ENCODE measurements at places on chromosomes 13 and 19.

DNA sequence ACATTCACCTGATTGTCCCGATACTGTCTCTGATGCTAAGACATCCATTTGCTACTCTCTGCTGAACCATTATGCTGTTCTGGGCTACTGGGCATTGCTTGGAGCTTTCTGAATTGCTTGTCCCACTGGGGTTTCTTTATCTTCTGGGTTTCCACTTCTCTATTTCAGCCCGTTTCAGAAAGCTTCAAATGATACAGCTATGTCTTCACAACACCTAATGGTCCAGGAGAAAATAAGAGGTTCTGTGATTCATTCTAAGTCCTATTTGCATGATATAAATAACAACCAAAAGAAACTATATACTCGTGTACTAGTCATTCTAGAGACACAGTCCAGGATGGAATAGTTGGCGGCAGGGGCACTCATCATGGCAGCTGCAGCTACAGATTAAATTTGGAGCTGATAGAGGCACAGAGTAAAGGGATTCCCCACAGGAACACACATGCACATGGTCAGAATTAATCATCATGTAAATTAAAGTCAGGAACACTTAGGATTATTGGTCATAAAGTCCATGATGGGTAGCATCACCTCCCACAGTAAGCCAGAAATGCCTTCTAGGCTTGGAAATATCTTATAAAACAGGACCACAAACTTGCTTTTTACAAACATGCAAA, 33.3 kb upstream of the SCEL start:
- DNase-seq: no peak

DNA sequence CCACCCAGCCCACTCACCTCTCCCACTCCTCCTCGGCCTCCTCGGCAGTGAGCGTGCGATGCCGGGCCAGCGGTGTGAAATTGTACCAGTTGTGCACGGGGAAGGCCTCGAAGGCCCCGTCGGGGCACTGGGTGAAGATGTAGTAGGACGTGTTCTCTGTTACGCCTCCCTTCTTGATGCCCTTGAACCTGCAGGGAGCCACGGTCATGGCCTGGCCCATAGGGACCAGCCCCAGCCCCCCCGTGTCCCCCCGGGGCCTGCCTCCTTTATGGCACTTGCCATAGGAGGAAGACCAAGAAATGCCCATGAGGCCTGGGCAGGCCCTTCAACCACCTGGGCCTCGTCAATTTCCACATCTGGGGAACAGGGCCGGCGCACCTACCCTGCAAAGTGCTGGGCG, 5.6 kb downstream of the GTF2F1 start:
- no peak for DNase-seq

DNA sequence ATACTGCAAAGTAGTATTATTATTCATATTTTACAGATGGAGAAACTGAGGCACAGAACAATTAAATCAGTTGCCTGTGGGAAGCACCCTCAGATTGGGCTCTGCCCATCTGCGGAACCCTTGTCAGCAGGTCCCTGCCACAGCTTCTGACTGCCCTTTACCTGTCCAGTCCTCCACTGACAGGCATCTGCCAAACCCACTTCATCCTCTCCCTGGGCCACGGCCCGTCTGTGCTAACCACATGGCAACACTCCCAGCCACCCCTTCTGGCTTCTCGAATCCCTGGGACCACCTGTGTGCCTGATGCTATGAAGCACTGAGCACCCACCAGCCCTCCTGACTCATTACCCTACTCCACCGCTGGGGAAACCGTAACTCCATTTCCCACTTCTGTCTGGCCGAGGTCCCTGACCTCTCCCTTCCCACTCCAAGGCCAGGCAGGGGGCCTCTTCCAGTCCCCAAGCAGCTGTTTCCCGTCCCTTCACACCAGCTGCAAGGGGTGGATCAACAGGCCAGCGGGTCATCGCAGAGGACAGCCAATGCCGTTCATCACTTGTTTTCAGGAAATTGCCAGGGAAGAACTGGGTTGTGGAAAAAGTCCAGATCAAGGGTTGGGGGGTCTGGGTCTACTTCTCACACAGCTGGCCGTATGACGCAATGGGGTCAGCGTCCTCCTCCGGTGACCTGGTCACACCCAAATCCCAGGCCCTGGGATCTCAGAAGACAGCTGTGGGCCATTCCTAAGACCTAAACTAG, 2.5 kb downstream of the KANK3 start:
- no peak for DNase-seq

DNA sequence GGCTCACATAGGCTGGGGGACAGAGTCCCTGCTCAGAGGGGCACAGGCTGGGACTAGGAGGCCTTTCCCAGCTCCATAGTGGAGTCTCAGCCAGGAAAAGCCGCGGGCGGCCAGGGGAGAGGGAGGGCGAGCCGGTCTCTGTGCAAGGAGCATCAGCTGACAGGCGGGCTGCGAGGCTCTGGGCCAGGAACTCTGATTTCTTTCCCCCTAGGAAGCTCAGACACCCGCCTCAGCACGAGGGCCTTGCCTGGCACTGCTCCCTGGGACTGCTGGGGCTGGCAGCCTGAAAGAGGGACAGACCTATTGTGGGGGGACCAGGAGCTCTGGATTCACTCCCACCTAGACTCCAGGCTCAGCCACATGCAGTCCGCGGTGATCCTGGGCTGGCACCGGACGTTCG, 2.2 kb upstream of the PLK5 start:
- no peak for DNase-seq

DNA sequence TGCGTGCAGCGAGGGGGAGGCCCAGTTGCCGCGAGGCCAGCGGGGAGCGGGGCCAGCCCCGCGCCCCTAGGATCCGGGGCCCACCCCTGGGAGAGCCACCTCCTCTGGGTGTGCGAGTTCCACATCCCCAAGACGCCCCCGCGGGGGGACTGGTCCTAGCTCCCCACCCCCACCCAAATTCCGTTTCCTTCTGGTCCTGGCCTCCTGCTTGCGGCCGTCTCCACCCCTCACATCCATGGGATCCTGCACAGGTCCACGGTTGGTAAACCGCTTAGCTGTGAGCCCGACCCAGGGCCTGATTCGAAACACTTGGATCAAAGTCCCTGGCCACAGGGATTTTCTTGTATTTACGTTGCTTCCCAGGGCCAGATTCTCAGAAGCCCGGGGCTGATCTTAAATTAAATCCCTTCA, 324 bp upstream of the FBXO17 start:
- no peak for DNase-seq

DNA sequence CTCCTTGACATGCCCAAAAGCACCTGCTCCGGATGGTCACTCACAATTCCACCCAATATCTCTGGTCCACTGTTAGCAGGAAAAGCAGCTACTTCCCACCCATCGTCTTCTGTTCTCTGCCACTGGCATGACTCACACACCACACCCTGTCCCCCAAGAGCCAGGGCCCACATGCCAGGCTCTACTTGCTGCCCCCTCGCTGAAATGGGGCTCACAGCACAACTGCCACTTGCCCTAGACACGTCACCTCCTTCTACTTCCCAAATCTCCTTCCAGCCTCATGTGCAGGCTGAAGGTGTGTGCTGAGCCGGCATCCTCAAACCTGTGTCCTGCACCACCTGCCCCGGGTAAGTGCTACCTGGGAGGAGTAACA, 65.0 kb downstream of the TBC1D4 start:
- DNase-seq: no peak

DNA sequence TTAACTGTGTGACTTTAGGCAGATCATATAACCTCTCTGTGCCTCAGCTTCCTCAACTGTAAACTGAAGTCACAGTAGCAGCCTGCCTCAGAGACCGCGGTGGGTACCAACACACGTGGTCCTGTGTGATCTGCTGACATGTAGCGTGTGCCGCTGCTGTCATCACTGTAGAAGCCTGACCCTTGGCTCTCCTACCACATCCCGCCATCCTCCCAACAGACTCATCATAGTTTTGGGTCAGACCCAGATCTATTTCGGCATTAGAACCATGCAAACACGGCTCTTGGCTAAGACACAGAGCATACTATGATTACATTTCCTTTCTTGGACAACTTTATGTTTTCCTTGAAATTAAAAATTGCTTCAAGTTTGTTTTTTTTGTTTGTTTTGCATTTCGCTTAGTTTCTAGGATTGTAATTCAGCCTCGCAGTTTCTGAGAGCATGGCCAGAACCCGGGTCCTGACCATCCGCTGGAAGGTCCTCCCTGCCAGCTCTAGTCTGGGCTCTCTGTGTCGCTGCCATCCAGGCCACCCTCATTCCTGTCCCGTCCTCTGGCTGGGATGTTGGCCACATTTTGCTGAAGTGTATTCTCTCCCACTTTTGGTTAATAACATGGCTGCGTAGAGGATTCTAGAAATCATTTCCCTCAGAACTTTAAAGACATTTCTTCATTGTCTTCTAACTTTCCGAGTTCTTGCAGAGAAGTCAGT, 53.0 kb downstream of the GGACT start:
- no peak for DNase-seq

DNA sequence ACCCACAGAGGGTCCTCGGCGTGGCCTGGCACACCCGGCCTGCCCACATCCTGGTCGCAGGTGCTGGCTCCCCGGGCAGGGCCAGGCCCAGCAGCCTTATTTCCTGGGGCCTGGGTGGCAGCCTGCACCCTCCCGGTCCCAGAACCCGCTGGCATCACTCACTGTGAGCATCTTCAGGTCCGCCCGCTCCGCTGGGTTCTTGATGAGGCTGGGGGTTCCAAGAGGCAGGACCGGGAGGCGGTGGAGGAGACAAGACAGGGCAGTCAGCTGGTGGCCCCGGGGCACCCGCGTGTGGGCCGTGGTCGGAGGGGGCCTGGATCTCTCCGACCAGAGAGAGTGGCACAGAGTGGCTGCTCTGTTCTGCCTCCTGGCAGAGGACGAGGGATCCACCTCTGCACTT, 27.6 kb upstream of the ZBTB7A start:
- no peak for DNase-seq

DNA sequence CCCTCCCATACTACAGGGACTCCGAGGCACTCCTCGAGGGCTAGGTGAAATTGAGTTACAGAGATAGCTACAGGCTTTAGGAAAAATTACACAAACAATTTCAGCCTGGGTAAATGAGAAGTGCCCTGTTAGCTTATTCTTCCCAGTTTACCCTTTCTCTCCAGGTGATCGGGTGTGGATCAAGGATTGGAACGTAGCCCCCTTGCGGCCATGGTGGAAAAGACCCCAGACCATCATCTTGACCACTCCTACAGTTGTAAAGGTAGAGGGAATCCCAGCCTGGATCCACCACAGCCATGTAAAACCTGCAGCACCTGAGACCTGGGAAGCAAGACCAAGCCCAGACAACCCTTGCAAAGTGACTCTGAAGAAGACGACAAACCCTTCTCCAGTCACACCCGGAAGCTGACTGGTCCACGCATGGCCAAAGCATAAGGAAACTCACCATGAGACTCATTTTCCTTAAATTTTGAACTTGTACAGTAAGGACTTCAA, 600.6 kb downstream of the UQCRFS1 start:
- DNase-seq: no peak

GRCh38 chr13:50387051-50387581, 371.9 kb downstream of the KCNRG start:
- no peak for DNase-seq

- no peak for DNase-seq
Observed at GRCh38 chr13:106105153-106105552, 430.3 kb downstream of the EFNB2 start.

DNA sequence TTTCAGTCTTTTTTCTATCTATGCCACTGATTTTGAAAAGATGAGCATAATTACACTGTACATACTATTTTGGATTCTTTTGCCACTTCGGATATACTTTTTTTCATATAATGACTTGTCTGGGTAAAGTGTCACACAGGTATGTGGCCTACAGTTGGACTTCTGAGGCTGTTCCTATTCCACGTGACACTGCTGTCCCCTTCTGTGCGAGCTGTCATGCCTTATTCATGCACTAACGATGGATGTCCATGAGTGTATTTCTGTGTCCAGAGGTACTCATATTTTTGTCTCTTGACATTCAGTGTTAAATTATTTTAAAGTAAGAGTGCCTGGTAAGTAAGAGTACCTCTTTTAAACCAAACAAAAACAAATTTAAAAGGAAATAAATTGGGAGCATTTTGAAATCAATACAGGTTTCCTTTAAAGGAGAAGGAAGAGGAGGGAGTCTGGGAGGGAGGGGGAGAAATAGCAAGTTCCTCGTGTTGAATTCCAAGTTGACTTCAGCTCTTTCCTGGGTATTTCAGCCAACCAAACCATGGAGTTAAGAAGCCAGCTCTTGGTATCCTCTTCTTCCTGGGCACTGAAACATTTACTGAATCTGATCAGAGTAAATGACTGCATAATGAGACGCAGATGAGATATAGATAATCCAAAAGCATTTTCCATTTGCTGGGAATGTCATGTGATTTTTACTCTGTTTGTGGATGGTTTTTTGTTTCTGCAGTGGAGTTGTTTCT, 61.3 kb downstream of the TNFRSF19 start:
- no peak for DNase-seq

GRCh38 chr19:56104423-56104822, 16.7 kb downstream of the ZNF787 start:
- no peak for DNase-seq

GRCh38 chr19:843836-844545, 3.2 kb downstream of the PRTN3 start:
- DNase-seq: no peak

DNA sequence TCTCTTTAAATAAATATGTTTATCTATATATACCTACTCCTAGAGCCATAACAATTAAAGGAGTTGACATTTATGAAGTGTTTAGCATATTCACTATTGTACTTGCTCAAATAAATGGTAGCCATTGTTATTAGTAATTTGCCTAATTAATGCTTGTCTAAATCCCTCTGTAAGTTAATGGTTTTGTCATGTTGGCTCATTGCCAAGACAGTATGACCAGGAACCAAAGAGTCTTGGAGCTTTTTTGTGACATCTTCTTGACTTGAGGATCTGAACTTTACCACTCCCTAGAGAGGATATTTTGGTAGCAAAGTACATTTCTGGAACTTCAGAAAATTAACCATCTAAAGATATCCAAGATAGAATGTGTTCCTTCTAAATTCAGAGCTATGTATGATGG, 15.5 kb downstream of the FRY start:
- DNase-seq: no peak

- no peak for DNase-seq
Observed at GRCh38 chr13:30776661-30777060, 41.3 kb downstream of the ALOX5AP start.
